ENCODE measurements at places on chromosomes 4 and X. TPM values are rescaled to one million over a fixed set of nuclear protein-coding genes. Genes with fewer than 3 reads are reported as not detected.

SYTL5 gene
- 3.5 TPM for total RNA-seq

DNA sequence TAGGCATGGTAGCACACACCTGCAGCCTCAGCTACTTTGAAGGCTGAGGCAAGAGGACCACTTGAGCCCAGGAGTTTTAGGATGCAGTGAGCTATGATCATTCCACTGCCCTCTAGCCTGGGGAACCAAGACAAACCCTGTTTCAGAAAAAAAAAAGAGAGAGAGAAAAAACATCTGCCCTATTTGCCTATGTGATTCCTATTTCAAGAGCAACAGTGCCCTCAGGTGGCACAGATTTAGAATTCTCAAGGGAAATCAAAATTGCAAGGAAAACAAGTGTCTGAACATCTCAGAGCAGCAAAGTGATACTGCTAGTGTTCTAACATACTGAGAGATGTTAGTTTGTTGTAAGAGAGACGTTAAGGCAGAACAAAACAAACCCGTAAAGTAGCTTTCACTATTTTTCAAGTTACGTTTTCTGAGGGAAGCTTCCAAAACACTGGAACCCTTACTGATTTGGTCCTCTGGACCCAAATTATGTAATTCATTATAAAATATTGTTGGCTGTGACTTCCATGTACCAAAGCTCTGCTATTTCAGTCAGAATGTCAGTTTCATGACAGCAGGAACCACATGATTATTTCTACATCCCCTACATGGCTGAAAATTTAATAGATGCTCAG lies 7.9 kb downstream of the BDH2 start:
- no peaks in the 10 kb centered on the region for H3K27me3 ChIP-seq
- peaks cover 2% of the 10 kb centered on the region for H3K4me1 ChIP-seq
- H3K36me3 ChIP-seq = peaks cover 31% of the 10 kb centered on the region

PPP1R3F gene
- total RNA-seq = 8.0 TPM

GUCY1A1 gene
- total RNA-seq = 6.2 TPM

BEX2 gene
- 24.3 TPM for total RNA-seq

GRCh38 chrX:2650865-2651264 lies 40.2 kb upstream of the CD99 start:
- no peak for DNase-seq
- H3K36me3 ChIP-seq = peaks cover 15% of the 10 kb centered on the region
- peaks cover 8% of the 10 kb centered on the region for H3K4me1 ChIP-seq
- no peak overlapping the region for H3K4me3 ChIP-seq

CC2D2A gene
- total RNA-seq = 27.8 TPM

DNA sequence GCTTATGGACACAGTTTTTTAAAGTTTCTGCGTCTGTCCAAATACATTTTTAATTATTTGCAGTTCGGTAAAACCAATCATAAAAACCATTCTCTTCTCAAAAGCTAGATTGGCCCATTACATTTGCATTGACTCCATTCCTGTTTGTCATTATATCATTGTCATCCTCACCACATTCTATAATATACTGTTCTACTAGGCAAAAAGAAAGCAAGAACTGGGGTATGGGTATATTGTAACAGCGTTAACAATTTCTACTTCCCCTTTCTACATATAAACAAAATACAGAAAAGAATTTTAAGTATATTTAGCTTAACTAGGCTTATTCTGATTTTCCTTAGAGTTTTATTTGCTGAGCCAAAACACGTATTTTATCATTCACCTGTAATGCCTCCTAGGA lies 91.8 kb downstream of the RAP1GDS1 start:
- H3K27me3 ChIP-seq = no peaks in the 10 kb centered on the region
- H3K4me3 ChIP-seq = no peak overlapping the region
- DNase-seq = no peak
- no peaks in the 10 kb centered on the region for H3K4me1 ChIP-seq
- no peak overlapping the region for H3K27ac ChIP-seq
- H3K36me3 ChIP-seq = peaks cover 7% of the 10 kb centered on the region

MTNR1A gene
- total RNA-seq = 0.39 TPM

- H3K27ac ChIP-seq = no peak overlapping the region
- DNase-seq = no peak
- H3K36me3 ChIP-seq = peaks cover 3% of the 10 kb centered on the region
- H3K27me3 ChIP-seq = no peaks in the 10 kb centered on the region
- H3K4me3 ChIP-seq = no peak overlapping the region
These were observed 80.3 kb downstream of the ARHGAP24 start for GRCh38 chr4:85555206-85555605.

SNCA gene
- total RNA-seq = 16.6 TPM

LGI2 gene
- 1.1 TPM for total RNA-seq

DNA sequence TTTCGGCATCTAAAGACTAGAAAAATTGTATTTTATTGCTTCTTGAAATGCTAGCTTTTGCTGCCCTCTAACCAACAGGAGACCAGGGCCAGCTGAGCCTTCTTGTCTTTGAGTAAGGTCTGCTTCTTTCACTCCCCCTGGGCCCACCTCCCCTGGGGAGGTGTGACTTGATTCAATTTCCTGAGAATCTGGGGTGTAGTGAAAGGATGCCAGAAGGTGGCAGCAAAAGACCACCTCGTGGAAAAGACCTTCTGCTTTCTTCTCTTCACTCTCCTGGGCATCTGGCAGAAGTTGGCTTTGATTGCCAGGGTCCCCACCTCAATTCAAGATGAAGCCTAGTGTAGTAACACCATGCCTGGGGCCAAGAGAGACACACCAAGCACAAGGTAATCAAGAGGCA lies 96.5 kb upstream of the MAOA start:
- no peak overlapping the region for H3K4me3 ChIP-seq
- H3K36me3 ChIP-seq = no peaks in the 10 kb centered on the region
- DNase-seq = no peak

CLDN22 gene
- not detected for total RNA-seq

FTSJ1 gene
- 35.3 TPM for total RNA-seq

TAF7L gene
- not detected for total RNA-seq

- no peak overlapping the region for H3K4me3 ChIP-seq
- H3K27ac ChIP-seq = no peak overlapping the region
- no peak for DNase-seq
- H3K4me1 ChIP-seq = peaks cover 1% of the 10 kb centered on the region
These were observed 220.1 kb upstream of the PABPC4L start for GRCh38 chr4:134421734-134422133.

DNA sequence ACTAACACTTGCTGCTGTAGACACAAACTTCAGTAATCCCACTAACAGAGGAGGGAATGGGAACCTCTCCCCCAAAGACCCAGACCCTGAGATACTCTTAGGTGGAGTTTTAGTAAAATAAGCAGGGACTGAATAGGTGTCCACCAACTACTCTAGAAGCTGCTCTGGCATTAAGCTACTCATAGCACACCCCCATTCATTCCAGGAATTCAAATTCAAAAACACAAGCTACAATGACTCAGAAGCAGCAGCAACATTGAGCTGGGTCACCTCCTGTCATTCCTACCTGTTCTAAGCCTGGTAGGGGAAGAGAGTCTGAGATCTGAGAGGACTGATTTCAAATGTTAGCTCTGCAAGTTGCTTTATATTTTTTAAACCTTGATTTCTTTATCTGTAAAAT lies 135.4 kb upstream of the FRMPD4 start:
- no peak for DNase-seq
- no peak overlapping the region for H3K4me3 ChIP-seq
- no peaks in the 10 kb centered on the region for H3K4me1 ChIP-seq
- H3K36me3 ChIP-seq = no peaks in the 10 kb centered on the region
- no peaks in the 10 kb centered on the region for H3K27me3 ChIP-seq

DNA sequence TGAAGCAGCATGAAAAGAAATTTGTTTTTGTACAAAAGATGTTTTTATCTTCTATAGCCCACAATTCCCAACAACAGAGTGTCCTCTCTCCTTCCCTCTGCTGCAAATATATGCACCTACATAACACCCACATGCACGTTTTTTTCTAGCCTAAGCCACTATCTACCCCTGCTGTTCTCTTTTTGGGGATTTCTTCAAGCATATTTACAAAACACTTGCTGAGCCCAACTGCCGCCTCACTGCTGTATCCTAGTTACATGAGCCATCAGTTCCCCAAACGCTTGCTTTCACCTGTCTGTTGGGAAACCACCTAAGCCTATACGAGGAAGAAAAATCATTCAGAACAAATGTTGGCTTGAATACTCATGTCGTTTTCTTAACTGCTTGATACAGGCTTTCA lies 127.2 kb downstream of the CHRNA9 start:
- no peak overlapping the region for H3K4me3 ChIP-seq
- no peaks in the 10 kb centered on the region for H3K4me1 ChIP-seq
- no peaks in the 10 kb centered on the region for H3K27me3 ChIP-seq
- no peaks in the 10 kb centered on the region for H3K36me3 ChIP-seq
- no peak for DNase-seq
- no peak overlapping the region for H3K27ac ChIP-seq

GRCh38 chr4:119197772-119198212 lies 14.7 kb upstream of the USP53 start:
- DNase-seq = no peak
- no peak overlapping the region for H3K4me3 ChIP-seq
- no peaks in the 10 kb centered on the region for H3K4me1 ChIP-seq
- no peaks in the 10 kb centered on the region for H3K36me3 ChIP-seq
- H3K27me3 ChIP-seq = no peaks in the 10 kb centered on the region

DNA sequence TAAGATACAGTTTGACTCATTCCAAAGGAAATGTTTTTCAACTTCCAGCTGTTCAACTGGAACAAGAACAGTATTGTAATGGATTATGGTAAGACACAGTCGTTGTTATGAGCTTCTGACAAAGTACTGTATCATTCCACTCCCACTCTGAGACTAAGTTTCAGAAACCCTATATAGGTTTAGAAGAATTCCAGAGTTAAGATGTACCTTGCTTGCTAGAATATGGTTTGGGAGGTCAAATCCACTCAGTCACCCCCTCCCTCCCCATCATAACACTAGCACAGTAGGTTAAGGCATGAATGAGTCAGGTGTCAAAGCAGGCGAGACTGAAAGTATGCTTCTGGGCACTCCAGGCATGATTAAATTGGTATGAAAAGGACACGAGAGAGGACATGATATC lies 339.7 kb downstream of the DMD start:
- H3K4me1 ChIP-seq = no peaks in the 10 kb centered on the region
- peaks cover 6% of the 10 kb centered on the region for H3K27me3 ChIP-seq
- H3K27ac ChIP-seq = no peak overlapping the region
- DNase-seq = no peak

All from type B pancreatic cell (in vitro differentiated cells).